ENCODE measurements at places on chromosomes 11 and 22. TPM values are rescaled to one million over a fixed set of nuclear protein-coding genes. Genes with fewer than 3 reads are reported as not detected.

- no peak for DNase-seq
These were observed 155.0 kb downstream of the ADAMTS15 start for GRCh38 chr11:130603335-130603906.

DNA sequence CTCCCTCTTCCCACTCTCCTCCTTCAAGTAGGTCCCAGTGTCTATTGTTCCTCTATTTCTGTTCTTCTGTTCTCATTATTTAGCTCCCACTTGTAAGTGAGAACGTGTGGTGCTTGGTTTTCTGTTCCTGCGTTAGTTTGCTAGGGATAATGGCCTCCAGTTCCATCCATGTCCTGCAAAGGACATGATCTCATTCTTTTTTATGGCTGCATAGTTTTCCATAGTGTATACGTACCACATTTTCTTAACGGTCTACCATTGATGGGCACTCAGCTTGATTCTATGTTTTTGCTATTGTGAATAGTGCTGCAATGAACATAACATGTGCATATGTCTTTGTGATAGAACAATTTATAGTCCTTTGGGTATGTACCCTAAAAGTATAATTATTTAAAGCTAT is 26.2 kb downstream of the C2CD3 start:
- no peak for DNase-seq

GRCh38 chr11:68296344-68297051 is 15.9 kb upstream of the LRP5 start:
- no peak for DNase-seq

- DNase-seq, result no peak
These were observed 194.3 kb downstream of the KIF18A start for GRCh38 chr11:27913650-27914049.

GRCh38 chr22:33429281-33429680 is 371.1 kb upstream of the SYN3 start:
- DNase-seq, result no peak

DNA sequence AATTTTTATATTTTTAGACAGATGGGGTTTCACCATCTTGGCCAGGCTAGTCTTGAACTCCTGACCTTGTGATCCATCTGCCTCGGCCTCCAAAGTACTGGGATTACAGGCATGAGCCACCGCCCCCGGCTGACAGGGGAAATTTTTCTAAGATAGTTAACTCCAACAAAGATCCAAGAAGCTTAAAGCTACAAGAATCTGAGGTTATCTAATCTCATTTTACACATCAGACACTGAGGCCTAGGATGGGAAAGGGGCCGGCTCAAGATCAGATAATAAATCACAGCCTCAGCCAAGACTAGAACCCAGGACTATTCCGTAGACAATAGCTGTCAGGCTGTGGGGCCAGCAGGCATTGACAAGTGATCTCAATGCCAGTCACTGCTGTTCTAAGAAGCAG is 94.0 kb downstream of the AMBRA1 start:
- no peak for DNase-seq

GRCh38 chr11:133660202-133660568 is 127.9 kb upstream of the OPCML start:
- no peak for DNase-seq

- no peak for DNase-seq
These were observed 86.8 kb upstream of the TP53I11 start for GRCh38 chr11:45037434-45038005.

GRCh38 chr11:2217211-2218030 is 45.8 kb upstream of the TH start:
- no peak for DNase-seq

GRCh38 chr11:44408711-44409470 is 99.0 kb upstream of the ALX4 start:
- no peak for DNase-seq

- no peak for DNase-seq
These were observed 37.6 kb upstream of the MTNR1B start for GRCh38 chr11:92931746-92932422.

DNA sequence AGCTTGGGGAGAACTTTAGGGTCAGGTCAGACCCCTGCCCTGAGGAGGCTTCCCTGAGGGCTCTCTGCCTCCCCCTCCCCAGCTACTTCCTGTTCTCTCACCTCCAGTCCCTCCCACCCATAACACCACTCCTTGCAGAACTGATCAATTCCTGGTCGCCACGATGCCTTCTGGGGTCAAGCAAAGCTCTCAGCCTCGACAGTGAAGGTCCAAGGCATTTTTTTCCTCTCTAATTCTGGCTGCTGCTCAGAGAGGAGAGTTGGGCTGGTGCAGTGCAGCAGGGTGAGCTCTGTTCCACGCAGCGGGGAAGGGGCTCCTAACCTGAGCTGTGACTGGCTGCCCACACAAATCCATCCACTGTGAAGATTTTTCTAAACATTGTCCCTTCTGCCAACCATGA is 628.4 kb downstream of the BRD1 start:
- DNase-seq, result no peak

- DNase-seq, result no peak
These were observed 36.2 kb upstream of the MMP13 start for GRCh38 chr11:102991776-102992175.

- no peak for DNase-seq
These were observed at the start of gene ZNF215 for GRCh38 chr11:6926208-6927029. TSS of gene ZNF215 (plus strand) at chr11:6926426. CDS start at chr11:6932273, 5,847 bp downstream.

- no peak for DNase-seq
These were observed 10.4 kb upstream of the HIKESHI start for GRCh38 chr11:86291466-86292262.

DNA sequence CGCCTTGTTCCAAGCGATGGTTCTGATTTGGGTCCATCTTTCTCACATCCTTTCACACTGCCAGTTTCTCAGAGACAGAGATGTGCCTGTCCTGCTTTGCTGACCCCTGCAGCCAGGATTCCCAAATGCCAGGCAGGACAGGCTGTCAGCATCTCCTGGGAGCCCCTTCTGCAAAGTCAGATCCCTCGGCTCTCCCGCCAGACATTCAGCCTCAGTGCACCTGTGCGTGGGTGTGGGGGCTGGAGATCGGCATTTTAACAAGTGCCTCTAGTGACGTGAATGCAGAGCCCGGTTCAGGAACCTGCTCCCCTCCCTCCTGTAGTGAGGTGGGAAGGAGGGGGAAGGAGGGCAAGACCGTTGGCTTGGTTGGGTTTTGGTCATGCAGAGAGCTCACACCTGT is 108.9 kb upstream of the FGF3 start:
- no peak for DNase-seq

- DNase-seq, result no peak
These were observed 3.1 kb upstream of the PTS start for GRCh38 chr11:112223121-112223520.

DNA sequence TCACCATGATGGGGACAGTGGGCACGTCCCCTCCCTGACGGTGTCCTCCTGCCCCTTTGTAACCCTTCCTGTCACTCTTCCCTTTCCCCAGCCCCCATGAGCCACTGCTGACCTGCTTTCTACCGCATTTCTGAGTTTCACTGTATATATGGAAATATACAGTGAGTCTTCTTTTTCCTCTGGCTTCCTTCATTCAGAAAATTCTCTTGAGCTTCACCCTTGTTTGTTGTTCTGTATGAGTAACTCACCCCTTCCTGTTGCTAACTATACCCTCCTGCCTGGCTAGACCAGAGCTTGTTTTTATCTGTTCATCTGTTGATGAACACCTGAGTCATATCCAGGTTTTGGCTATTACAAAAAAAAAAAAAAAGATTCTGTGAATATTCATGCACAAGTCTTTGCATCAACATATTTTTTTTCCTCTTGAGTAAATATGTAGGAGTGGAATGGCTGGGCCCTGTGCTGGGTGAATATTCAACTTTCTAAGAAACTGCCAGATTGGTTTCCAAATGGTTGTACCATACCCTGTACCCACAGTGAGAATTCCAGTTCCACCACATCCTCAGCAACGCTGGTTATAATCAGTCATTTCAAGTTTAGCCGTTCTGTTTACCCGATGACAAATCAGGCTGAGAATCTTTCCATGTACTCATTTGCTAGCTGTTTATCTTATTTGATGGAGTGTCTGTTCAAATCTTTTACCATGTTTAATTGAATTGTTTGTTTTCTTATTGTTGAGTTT is 62.0 kb downstream of the IGF2 start:
- no peak for DNase-seq

GRCh38 chr22:33130473-33130872 is 72.3 kb upstream of the SYN3 start:
- DNase-seq, result no peak

- DNase-seq, result no peak
These were observed 3.6 kb downstream of the SHANK3 start for GRCh38 chr22:50676180-50676636.

- DNase-seq, result no peak
These were observed 8.8 kb upstream of the UBASH3B start for GRCh38 chr11:122646549-122647340.

DNA sequence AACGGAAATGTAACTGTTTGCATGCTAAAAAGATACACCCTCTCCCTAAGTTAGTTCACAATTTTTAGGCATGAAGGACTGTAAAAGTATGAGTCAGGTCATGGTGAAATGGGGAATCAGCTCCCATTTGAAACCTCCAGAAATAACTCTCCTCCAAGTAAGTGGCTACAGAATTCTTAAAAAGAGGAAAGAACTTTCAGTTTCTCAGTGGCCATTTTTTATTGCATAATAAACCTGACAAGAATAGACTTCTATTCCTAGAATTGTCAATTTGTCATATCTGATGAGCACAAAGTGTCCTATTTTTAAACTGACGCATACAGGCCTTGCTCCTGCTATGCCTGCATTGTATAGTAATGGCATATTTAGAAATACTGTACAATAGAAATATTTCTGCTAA is 612.2 kb downstream of the CNTN5 start:
- DNase-seq, result no peak

DNA sequence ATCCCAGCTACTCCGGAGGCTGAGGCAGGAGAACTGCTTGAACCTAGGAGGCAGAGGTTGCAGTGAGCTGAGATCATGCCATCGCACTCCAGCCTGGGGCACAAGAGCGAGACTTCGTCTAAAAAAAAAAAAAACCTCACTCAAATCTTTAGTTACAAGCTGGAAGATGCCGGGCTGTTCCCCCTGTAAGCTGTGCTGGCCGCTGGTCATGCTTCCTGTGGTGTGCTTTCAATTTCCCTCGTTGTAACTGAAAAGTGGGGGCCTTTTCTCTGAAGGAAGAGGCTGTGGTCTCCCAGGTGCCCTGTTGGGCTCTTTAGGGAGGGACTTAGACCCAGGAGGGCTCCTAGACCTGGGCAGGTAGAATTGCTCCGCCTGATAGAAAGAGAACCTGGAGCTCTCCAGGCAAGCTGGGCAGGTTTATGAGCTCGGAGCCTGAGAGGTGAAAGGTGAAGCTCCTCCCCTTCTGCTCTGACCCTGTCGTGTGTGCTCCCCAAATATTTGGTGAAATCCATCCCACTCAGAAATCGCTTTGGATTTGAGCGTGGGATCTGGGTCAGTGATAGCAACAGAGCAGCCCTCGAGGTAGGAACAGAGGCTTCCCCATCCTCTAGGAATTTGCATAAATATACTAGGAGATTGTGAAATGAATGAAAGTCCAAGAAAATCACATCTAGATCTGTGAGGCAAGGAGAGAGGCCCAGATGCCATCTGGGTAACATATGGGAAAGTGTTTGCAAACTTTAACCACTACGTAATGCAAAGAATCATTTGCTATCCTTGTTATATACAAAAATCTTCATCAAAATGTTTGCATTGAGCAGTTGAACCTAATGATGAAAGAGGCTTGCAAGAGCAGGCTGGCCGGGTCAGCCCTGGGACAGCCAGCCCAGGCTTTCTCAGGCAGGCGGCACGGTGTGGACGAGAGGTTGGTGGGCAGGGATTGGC is 154.3 kb downstream of the FBXO7 start:
- DNase-seq, result no peak

GRCh38 chr22:22460635-22461034 is 47.9 kb downstream of the ZNF280B start:
- no peak for DNase-seq

GRCh38 chr22:40626851-40627250 is 9.7 kb downstream of the MRTFA start:
- no peak for DNase-seq

- DNase-seq, result no peak
These were observed 58.3 kb downstream of the SLC22A12 start for GRCh38 chr11:64649291-64649697.

- DNase-seq, result no peak
These were observed 1.7 kb downstream of the CHST1 start for GRCh38 chr11:45663486-45664375.

DNA sequence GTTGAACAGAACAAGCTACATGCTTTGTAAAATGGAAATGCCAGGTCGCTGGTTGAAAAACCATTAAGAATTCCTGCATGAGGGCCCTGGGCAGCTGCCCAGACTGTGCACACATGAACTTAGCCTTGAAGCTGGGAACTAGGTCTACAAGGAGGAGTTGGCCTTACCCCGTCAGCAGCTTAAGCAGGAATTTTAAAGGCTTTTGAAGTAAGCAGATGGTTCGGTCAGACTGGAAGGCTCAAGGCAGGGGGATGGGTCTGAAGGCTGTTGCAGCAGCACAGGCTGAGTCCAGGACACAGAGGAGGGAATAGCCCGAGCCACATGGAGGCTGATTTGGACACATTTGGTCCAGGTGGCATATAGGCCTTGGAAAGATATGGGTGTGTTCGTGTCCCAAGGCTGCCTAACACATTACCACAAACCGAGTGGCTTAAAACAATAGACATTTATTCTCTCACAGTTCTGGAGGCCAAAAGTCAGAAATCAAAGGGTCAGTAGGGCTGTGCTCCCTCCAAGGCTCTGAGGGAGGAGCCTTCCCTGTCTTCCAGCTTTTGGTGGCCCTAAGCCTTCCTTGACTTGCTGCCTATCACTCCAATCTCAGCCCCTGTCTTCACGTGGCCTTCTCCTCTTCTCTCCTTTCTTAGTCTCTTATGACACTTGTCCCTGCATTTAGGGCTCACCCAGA is 11.6 kb downstream of the LIF start:
- no peak for DNase-seq

GRCh38 chr11:74086242-74086884 is 77.5 kb upstream of the UCP3 start:
- no peak for DNase-seq

DNA sequence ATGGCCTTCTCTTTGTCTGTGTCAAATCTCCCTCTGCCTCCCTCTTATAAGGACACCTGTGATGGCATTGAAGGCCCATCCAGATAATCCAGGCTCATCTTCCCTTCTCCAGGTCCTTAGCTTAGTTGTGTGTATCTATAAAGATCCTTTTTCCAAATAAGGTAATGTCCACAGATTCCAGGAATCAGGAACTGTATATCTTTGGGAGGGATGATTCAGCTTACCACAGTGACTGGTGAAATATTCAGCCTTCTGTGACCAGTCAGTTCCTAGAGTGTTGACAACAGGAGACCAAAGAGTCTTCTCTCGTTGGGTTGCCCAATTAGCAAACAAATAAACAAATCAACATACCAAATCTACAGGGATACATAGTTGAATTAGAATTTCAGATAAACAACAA is 175.8 kb downstream of the MPPED1 start:
- DNase-seq, result no peak

Gene LRRC32
- polyA plus RNA-seq, result 58.5 TPM

Gene PARVA
- polyA plus RNA-seq, result 113 TPM

Gene PTS
- 63.6 TPM for polyA plus RNA-seq

Gene OR10G6
- not detected for polyA plus RNA-seq

Gene SCT
- 2.0 TPM for polyA plus RNA-seq

Gene SPTBN2
- 54.1 TPM for polyA plus RNA-seq

Gene SLCO2B1
- polyA plus RNA-seq, result 7.5 TPM

Gene TRIM6
- polyA plus RNA-seq, result 22.2 TPM

Gene FOLR1
- 50.6 TPM for polyA plus RNA-seq

Gene PYGM
- 2.4 TPM for polyA plus RNA-seq

Gene NXPE2
- 0.61 TPM for polyA plus RNA-seq

Gene KCNJ11
- polyA plus RNA-seq, result 3.3 TPM
